Activated CD8-positive, alpha-beta T cell treated with anti-CD3 and anti-CD28 coated beads for 36 hours (primary cell): ENCODE measurements at places on chromosomes 1 and 21. TPM values are rescaled to one million over a fixed set of nuclear protein-coding genes. Genes with fewer than 3 reads are reported as not detected.

LCK gene
- 289 TPM for total RNA-seq

- no peak for DNase-seq
These were observed 68.0 kb upstream of the PTCH2 start for GRCh38 chr1:44911026-44911425.

RGS8 gene
- total RNA-seq: not detected

DNA sequence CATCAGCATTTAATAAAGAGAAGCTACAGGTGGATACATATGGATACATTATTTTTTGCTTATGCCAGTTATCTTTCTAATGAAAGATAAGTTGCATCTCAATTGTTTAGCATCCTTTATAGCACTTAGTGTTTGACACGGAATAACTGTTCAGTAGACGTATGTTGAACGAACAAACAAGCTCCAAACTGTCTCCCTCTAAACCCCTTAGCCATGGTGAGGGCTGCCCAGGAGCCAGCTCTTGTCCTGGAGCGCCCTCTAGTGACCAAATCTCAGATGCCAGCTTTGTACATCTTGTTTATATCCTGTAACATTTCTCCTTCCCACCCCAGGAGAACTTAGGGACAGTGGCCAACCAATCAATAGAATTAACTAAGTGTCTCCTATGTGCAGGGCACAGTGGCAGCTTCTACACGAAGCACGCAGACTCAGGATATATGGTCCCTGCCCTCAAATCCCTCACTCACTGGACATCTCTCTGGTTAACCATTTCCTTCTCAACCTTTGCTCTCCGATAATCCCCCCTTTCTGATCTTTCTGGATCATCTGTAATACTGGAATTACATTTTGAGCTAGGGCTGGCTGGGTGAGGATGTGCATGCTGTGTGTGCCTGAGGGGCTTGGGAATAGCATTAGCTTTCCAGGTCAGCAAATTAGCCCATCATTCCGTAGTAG is 22.9 kb downstream of the KCNA10 start:
- peak; percentile 92 for DNase-seq

REG4 gene
- total RNA-seq: 9.9 TPM

- DNase-seq: peak; percentile 94
These were observed at the start of gene TRAF3IP3 for GRCh38 chr1:209755926-209756614. Gene TRAF3IP3 (plus strand): TSS chr1:209756053. CDS start chr1:209760040, 3,987 bp downstream.

- peak; percentile 7 for DNase-seq
These were observed 69.8 kb upstream of the PGBD5 start for GRCh38 chr1:230495891-230496385.

DNA sequence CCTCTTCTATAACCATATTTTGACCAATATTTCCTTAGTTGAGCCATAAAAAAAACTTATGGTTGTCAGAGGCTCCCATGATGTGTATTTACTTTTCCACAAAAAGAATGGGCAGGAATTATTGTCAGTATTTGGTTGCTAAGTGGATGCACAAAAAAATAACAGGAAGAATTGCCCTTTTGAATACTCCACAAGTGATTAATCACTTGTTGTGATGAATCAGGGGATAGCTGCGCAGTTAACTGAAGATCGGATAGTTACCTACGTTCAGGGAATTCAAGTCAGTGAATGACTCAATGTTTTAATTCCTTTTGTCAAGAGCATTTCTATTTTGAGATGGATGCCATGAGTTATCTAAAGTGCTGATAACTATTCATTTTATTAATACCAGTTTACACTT is 785.2 kb upstream of the B3GALT2 start:
- no peak for DNase-seq
